GOT3 (cell line): ENCODE measurements at places on chromosomes 5 and 9.

DNA sequence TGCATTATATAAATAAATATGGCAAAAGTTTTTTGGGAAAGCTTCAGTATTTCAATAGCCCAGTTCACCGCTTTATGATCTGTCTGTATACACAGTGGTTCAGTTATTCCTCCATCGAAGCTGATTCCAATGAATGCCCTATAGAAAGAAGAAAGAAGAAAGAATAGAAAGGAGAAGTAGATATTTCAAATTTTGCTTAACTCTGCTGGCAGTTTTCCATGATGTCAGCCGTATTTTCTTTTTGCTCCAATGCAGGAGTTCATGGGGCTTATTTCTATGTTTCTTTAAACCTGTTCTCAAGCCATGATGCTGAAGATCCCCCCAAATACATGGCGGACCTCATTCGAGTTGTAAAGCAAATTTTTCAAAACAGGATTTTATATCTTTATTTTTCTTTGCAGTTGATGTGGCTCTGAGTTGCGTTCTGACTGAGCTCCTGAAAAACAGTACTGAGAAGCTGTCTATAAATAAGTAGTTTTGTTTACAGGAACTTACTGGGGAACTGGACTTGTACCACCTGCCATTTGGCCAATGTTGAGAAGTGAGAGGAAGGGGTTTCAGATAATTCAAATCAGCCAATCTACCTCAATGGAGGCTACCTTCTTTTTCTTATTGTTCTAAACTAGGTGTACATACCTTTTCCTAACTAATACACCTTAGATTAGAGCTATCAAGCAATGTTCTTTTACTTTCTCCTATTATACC is 418.5 kb upstream of the MEF2C start:
- DNase-seq = no peak

GRCh38 chr5:45093377-45093776 is 284.6 kb downstream of the MRPS30 start:
- DNase-seq = no peak

DNA sequence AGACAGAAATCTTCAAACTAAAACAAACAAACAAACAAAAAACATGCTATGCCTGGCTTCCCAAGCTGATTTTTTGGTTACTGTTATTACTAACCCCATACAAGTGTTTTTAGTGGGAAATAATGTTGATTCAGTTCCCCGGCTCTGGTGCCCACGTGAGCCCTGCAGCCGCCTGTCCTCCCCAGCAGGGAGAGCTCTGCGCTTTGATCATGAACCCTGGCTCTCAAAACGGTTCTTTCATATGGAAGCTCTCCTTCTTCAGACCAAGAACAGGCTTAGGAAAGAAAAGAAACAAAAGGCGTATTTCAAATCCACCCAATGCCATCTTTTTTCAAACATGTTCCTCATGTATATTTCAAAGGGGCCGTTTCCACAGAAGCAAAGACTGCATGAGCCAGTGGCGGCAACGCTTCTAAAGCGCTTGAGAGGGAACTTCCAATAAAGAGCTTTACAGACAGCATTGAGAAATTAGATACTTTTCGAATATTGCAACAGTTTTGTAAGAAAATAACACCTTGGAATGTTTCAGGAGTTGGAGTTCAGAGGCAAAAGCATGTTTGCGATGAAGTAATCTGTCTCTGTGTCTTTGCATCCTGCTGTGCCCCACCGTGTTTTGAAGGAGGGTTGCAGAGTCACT is 74.8 kb downstream of the ICE1 start:
- DNase-seq = no peak

DNA sequence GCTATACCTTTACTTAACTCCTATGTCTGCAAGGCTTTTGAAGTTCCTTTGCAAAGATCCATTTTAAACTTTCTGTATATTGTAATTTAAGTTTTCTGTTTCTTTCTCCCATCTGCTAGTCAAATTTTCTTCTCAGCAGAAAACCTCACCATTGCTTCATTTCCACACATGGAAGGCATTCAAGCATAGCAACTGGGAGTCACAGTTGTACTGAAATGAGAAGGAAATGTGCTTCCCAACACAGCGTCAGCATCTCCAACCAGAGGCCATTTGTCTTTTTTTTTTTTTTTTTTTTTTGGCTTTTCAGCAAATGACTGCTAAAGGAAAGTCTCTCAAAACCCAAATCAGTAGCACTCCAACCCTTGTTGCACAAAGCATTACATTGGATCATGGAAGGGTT is 92.5 kb downstream of the RAB3C start:
- DNase-seq = no peak

GRCh38 chr5:161765611-161766010 is 80.1 kb downstream of the GABRA6 start:
- DNase-seq = no peak

DNA sequence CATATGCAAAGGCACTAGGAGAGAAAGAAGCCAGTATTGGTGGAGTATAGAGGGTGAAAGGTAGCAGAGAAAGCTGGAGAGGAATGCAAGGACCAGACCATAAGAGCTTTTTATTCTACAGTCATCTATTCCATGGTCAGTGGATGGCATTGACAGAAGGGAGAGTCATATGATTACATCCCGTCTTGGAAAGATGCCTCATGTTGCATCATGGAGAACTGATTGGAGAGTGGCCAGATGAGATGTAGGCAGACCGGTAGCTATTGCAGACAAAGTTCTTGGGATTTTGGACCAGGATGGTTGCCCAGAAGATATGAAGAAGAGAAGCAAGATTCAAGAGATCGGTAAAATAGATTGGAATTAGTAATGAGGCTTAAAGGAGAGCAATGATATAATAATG is 260.7 kb downstream of the CHSY3 start:
- no peak for DNase-seq

DNA sequence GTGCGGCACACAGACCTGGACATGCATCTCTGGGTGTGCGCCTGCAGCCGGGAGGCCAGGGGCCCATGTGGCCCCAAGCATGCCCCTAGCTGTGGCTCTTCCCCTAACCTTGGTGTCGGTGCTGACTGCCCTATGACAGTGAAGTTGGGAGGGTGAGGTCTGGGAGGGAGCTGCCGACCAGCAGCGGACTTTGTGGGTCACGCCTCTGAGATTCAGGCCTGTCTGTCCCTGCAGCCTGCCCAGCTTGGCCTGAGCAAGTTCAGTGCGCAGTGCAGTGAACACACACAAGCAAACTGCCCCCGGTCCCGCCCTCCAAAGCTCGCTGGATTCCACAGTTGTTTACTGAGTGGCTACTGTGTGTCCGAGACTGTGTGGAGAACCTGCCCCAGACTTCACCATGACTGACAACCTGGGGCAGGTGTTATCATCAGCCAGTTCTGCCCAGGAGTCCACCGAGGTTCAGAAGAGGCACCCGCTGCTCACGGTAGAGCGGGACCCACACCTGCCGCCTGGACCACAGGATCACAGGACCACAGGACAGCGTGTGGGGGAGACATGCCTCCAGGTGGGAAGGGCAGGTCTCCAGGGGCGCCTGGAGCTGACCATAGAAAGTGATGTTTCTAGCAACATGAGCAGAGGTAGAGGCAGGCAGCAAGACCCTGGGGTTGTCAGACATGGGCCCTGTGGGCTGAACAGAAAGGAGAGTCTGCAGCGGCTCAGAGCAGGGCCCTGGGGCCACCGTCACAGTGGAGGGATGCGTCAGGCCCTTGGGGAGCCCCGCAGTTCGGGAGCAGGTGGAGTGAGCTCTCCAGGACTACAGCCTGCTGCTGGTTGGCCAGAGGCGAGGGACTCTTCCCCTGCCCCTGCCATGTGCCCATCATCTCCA is 105.1 kb downstream of the PHF2 start:
- DNase-seq = no peak

- DNase-seq = no peak
These were observed 96.8 kb downstream of the RAPGEF6 start for GRCh38 chr5:131538177-131538593.

GRCh38 chr5:153672347-153673090 is 182.0 kb downstream of the GRIA1 start:
- no peak for DNase-seq

GRCh38 chr5:68215898-68216244 is 315 bp downstream of the PIK3R1 start:
- DNase-seq = no peak

DNA sequence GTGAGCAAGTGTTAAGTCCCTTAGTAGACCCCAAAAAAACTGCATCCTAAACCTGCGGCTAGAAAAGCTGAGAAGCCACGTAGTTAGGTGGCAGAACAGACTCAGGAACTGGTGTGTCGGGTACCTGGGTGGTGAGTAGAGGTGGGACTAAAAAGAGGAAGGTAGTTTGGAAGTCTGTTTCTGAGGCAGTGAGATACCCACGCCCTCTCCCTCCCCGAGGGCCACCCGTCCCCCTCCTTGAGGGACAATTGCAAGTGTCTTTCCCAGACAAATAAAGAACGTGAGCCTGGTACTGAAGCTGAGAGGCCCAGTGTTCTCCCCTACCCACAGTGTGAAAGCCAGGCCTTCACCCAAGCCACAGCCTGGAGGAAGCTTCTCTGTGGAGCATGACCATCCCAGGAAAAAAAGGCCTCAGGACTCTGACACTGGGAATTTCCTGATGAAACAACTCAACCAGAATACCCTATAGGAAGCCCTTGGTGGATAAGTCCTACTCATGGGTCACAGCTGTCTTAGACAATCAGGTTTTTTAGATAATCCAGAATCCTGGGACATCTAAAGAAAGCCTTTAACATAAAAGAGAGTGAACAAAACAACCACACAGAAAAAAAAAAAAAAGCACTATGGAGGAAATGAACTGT is 7.0 kb upstream of the CD74 start:
- no peak for DNase-seq

DNA sequence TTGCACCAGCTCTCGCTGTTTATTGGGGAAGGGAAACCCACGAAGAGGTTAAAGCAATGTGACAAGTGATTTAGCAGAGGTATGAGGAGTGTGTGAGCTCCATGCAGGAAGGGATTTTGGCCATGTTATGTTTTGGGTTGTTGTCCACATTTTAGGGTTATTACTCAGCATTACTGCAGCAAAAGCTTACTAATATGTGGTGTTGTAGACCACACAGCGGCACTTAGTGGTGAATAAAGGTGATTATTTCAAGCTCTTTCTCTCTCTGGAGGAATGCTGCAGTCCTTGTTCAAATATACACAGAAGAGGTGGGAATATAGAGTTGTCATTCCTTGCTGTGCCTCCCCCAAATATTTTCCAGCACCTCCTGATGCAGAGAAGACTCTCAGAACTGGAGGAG is 29.7 kb upstream of the AKNA start:
- DNase-seq = no peak

DNA sequence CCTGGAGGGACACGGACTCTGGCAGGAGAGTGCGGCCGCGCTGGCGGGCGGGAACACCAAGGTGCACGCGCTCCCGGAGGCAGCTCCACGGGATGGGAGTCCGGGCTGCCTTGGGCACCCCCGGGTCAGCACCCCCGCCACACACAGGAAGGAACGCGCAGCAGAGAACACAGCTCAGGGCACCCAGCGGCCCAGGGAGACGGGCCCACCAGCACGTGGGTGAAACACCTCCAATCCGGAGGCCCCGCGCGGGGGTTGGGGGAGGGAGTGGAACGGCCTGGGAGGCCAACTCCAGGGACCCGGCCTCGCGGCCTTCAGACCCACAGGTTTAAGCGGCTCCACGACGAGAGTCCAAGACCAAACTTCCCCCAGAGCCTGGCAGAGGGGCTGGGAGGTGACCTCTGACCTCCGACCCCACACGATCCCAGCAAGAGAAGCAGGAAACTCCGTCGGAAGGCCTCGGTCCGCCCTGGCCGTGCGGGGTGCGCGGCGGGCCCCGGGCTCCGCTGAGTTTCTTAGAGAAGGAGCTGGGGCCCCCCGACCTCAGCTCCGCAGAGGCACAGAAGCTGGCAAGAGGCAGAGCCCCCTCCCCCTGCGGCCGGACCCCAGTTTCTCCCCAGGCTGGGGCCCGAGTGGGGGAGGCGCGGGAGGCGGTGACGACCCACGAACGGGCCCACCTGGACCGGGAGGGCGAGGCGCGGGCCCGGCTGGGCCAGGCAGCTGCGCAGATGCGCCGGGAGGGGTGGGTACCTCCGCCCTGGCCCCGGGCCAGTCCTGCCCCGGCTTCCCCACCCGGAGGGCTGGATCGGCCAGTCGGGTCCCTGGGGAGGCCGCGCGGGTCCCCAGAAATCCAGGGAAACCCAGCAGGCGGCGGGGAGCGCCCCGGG is 851 bp downstream of the NACC2 start:
- no peak for DNase-seq

- DNase-seq = no peak
These were observed 142.7 kb upstream of the ADAMTSL1 start for GRCh38 chr9:18331310-18331684.

DNA sequence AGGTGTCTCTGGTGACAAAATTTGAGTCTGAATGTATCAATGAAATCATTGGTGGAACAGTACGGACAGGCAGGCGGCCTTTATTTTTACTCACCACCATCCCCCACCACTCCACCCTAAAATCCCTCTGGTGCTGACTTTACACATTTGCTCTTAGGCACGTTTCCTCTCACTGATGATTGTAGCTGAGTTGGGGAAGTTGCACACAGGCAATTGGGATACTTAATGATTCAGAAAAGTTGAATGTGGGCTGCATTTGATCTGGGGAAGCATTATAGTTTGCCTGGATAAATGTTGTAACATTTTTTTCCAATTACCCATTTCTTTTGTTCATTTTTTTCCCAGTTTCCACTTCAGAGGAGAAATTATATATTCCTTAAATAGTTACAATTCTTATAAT is 658.4 kb downstream of the TLR4 start:
- DNase-seq = no peak

GRCh38 chr5:150397782-150398721 is 14.7 kb downstream of the CD74 start:
- no peak for DNase-seq

GRCh38 chr9:27194401-27195091 is 85.5 kb downstream of the TEK start:
- DNase-seq = no peak

- DNase-seq = no peak
These were observed 1.4 kb upstream of the THG1L start for GRCh38 chr5:157729858-157730257.

- no peak for DNase-seq
These were observed 95.5 kb downstream of the PAX5 start for GRCh38 chr9:36938617-36939016.

DNA sequence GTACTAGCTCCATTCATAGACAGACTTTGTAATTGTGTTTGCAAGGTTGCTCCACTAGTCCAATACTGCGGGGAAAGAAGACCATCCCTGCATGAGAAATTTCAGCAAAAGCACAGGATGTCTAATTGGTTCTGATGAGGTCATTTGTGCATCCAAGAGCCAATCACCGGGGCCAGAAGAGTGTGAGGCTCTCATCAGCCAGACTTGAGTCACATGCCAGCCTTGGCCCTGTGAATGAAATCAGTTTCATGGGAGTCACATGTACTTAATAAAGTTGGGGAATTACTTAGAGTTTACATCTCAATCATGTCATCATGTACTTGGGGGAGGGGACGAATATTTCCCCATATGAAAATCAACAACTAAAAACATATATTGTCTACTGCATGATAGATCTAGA is 1236.0 kb downstream of the MAT2B start:
- DNase-seq = no peak
